ENCODE measurements at places on chromosomes 6 and 20.

GRCh38 chr20:25229486-25230165 is 18.3 kb upstream of the PYGB start:
- no peak for DNase-seq

GRCh38 chr6:71402096-71402495 is 113.5 kb downstream of the OGFRL1 start:
- no peak for DNase-seq

GRCh38 chr6:129481706-129482105 is 228.3 kb downstream of the ARHGAP18 start:
- DNase-seq: no peak

DNA sequence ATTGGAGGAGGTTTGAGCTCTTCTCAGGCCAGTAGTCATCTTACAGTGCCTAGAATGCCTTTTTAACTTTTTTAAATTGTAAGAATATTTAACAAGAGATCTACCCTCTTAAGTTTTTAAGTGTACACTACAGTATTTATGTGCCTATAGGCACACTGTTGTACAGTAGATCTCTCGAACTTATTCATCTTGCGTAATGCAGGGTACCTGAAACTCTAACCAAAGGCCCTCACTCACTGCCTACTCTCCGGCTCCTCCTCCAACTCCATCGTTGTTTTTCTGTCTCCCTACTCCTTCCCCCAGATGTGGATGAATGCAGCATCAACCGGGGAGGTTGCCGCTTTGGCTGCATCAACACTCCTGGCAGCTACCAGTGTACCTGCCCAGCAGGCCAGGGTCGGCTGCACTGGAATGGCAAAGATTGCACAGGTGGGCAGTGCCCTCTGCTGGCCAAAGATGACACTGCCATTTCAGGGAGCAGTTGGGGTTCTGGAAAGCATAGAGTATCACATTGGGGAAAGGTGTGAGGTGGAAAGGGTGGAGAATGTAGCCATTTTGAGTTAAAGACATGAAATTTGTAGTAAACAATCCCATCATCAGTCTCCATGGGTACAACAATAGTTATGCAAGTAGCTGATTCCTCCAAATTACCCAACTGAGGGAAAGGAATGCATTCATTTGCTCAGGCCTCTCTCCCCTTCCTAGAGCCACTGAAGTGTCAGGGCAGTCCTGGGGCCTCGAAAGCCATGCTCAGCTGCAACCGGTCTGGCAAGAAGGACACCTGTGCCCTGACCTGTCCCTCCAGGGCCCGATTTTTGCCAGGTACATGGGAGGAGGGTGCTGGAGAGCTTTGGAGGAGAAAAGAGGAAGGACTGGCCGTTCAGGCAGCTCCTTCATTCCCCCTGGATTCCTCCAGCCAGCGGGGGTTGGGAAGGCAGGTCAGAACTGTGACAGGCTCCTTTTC is 18.4 kb upstream of the ZNF76 start:
- DNase-seq: peak; percentile 67

DNA sequence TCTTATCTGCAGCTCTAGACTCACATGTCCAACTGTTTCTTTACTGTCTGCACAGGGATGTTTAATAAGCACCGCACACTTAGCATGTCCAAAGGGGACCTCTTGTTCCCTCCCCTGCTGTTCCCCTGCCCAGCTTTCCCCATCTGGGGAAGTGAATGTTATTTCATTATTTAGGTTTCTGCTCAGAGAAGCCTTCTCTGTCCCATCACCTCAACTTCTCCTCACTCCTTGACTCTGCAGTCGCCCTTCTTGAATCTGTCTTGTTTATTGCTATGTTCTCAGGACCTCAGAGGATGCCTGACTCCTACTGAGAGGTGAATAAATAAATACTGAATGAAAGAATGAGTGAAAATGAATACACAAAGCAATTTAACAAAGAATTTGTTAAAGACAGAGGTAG is 121.0 kb downstream of the SASH1 start:
- no peak for DNase-seq

DNA sequence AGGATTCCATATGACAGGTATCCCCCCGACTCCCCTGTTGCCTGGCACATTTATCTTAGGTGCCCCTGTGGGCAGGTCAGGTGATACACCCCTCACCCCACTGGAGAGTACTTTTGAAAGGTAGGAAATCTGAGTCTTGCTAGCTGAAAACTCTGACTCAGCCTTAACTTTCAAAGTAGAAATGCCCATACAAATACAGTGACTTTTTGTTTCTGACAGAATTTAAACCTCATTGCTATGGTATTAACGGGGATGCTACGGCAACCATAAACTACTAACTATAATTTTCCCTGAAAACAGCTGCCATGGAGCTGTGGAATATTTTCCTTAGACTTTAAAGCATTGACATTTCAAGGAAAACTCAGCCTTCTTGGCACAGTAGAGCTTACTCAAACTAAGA is 536.0 kb downstream of the RFPL4B start:
- no peak for DNase-seq

GRCh38 chr6:53648184-53648943 is 17.2 kb downstream of the KLHL31 start:
- DNase-seq: no peak

DNA sequence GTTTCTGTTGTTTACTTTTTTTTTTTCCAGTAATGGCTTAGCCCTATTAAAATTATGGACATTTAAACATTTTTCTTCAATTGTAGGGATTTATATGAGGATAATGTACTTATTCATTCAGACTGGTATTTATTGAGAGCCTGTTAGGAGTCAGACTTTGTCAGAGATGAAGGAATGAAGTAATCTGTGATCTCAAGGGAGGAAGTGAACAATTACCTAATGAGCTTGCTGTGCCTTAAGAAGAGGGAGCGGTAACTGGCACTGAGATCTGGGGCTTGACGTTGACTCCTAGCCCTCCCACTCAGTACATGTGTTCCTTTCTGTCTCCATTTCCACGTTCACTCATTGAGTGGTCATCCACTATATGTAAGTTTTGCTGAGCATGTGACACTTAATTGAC is 12.6 kb downstream of the AFDN start:
- DNase-seq: no peak

DNA sequence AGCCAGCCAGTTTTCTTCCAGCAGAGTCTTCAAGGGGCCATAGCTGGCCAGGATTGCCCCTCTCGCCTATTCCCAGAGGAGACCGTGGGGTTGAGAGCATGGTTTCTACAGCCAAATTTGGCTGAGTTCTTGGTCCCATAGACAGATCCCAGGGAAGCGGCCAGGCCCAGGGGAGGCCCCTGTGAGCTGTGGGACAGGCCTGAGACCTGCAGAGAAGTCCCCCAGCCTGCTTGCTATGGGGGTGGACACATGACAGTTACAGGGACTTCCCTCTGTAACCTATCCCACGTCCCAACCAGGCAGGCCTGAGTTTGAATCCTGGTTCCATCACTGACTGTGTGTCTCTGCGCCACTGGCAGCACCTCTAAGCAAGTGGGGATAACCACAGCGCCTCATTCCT is 2.6 kb downstream of the TCF15 start:
- DNase-seq: no peak

DNA sequence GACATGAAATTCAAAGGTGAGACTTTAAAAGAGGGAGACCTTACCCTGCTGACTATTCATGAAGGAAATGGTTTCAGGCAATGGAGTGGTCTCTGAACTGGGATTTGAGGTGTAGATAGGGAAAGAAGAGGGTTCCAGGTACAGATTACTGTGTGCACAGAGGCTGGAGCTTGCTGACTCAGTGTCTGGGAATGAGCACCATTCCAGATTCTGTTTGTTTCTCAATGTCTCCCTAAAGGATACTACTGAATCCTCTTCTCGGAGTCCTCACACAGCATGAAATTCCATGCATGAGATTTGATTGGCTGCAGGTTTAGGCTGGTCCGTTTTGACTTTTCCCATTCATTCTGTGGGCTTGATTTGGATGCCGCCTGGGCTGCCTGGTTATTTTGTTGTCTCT is 49.0 kb downstream of the PPP1R14C start:
- DNase-seq: no peak

- DNase-seq: no peak
These were observed 27.4 kb downstream of the BTBD9 start for GRCh38 chr6:38612143-38612965.

DNA sequence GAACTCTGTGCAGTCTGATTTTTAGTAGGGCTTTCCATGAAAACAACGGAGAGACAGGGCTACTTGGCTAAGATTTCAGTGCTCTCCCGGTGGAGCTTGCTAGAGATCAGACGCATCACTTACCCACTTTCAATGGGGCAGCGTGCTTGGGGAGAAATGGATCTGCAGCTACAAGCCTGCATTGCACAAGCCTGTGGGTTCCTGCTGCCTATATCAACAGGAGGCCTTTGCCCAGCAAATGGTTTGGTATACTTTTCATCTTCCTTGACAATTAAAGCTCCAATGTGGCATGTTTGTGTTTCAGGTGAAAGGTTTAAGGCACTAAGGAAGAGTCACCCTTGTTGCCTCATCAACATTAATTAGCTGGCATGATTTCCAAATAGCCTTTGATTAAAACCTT is 136.0 kb upstream of the FOXQ1 start:
- DNase-seq: no peak
